Bronchial smooth muscle cell (primary cell): ENCODE measurements at places on chromosomes 3 and 15. TPM values are rescaled to one million over a fixed set of nuclear protein-coding genes. Genes with fewer than 3 reads are reported as not detected.

Gene WDR93
- total RNA-seq = 0.09 and 0.16 TPM in 2 replicates

Gene DZIP1L
- 17.5 and 22.2 TPM in 2 replicates for total RNA-seq

Gene IVD
- 30.3 and 38.5 TPM in 2 replicates for total RNA-seq

Gene PYDC2
- total RNA-seq = not detected in 2 replicates

Gene POLQ
- 1.9 and 2.7 TPM in 2 replicates for total RNA-seq

Gene GRM2
- under 0.01 TPM in 2 replicates for total RNA-seq

Gene LINS1
- total RNA-seq = 6.1 and 6.3 TPM in 2 replicates

Gene RTP3
- total RNA-seq = not detected in 2 replicates

Gene CCNB2
- total RNA-seq = 4.6 and 8.5 TPM in 2 replicates

Gene RCN2
- 25.9 and 38.3 TPM in 2 replicates for total RNA-seq

Gene FAM219B
- 25.5 and 30.3 TPM in 2 replicates for total RNA-seq

Gene LHFPL4
- total RNA-seq = under 0.01 TPM in 2 replicates

Gene ATR
- 12.3 and 13.6 TPM in 2 replicates for total RNA-seq

Gene KBTBD12
- not detected in 2 replicates for total RNA-seq
